Fibroblast of upper back skin (primary cell): ENCODE measurements at places on chromosomes 1 and 21.

DNA sequence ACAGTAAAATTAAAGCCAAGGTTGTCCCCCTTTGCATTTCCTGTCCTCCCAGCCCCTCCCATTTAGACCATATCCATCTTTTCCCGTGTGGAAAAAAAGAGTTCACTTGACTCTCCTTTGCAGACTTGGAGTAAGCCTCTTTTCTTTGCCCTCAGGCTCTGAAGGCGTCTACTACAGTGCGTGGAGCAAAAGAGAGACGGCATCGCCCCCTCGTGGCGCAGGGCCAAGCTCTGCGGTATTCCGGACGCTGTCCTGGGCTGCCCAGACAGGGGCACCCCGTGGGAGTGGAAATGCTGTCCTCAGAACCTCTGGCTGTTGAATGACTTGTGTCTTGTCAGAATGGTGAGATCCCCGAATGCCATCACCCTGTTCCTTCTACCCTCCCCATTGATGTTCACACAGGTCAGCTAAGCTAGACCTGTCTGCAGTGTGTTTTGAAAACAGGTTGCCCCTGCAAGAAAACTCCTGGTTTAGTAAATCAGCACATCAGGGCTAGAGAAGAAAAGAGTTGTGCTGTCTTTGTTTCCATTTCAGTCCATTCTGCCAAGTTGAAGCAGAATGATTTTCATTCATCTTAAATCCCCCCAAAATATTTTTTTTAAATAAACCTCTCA is 12.3 kb upstream of the GJA8 start:
- peak; percentile 25 for DNase-seq

GRCh38 chr1:108644984-108645383 is 15.9 kb downstream of the HENMT1 start:
- DNase-seq, result no peak

DNA sequence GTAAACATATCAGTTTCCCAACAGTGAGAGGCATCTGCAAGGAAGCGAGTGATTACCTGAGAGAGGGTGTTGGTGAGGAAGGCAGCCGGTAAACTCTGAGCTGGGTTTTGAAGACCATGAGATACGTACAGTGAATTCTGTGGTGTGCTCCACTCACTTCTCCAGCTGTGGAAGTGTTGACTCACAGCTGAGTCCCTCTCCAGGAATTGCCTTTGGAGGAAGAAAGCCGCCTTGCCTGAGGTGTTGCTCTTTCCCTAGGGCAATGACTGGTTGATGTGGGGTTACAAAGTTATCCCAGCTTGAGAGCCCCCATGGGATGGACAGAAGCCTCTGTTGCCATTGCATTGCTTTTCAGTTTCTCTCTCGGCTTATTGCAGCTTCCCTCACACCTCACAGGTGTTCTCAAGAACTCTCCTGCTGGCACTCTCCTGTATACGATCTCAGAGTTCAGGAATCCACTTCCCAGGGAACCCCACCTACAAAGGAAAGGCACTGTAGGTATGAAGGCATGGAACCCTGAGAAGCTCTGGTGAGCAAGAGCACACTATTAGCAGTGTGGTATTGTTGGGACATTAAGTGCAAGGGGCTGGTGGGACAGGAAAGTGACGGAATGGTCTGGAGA is 10.8 kb downstream of the NHLH1 start:
- peak; percentile 77 for DNase-seq

GRCh38 chr1:115469703-115470476 is 131.8 kb upstream of the NGF start:
- peak; percentile 76 for DNase-seq

- peak; percentile 82 for DNase-seq
These were observed 10.8 kb upstream of the DUSP12 start for GRCh38 chr1:161738627-161739287.

DNA sequence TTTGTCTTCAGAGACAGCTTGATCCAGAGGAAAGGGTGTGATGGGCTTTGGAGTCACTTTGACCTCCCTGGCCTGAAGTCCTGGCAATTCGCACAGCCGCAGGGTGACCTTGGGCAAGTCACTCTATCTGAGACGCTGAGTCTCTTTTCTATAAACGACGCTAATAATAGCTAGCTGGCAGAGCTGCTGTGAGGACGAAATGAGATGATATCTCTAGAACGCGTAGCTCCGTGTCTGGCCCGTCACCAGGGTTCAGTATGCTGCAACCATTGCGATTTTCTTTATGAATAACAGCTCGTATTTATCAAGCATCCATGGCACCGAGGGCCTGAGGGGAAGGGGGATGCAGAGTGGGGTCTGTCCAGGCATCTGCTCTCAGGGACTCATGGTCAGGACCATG is 58.7 kb downstream of the IGSF21 start:
- no peak for DNase-seq

GRCh38 chr1:218817071-218817470 is 356.6 kb upstream of the LYPLAL1 start:
- DNase-seq, result no peak

- peak; percentile 73 for DNase-seq
These were observed 958 bp downstream of the DDR2 start for GRCh38 chr1:162633081-162633762.

- DNase-seq, result no peak
These were observed 5.2 kb upstream of the S100A2 start for GRCh38 chr1:153570874-153571273.

DNA sequence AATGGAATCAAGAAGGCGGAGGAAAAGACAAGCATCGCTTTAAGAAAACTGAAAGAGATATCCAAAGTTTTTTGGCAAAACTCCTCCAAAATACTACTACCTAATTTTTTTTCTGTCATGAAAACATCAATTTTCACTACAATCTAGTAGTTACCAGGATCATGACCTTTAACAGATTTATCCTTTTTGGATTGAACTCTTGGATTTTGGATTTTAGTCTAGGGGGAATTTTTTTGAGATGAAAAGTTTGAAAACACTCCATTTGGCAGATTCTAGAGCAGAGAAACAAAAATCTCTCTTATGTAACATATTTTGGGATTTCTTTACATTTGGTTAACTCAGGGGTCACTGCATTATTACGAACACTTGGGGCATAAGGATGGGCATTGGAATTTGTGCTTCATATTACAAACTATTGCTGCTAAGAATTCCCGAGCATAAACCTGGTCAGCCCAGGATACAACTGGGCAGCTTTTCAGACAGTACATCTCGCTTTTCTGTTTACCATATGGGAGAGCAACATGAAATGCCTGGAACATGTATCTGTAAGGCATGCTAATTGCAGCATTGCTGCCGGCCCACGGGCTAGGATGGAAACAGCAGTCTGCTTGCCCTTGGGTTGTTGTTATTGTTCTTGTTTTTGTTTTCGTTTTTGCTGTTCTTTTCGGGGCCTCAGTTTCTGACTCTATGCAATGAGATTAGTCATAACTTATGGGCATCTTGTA is 264.3 kb downstream of the RHOU start:
- no peak for DNase-seq

DNA sequence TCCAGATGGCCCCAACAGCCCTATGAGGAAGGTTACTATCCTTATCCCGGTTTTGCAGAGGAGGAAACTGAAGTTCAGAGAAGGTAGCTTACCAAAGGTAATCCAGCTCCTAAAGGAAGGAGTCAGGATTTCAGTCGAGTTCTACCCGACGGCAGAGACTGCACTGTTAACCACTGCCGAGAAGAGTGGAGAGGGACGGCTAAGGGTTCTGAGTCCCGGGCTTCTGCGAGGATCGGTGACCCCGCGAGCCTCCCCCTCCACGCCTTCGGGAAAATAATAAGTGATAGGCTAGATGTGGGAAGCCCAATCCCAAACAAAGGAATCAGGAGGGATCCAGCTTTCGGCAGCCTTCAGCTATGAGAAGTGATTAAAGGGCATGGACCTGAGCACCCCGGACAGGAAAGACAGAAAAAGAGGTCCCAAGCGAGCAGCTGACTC is 587 bp downstream of the TMEM53 start:
- DNase-seq, result no peak

GRCh38 chr1:38250356-38250755 is 203.8 kb upstream of the POU3F1 start:
- no peak for DNase-seq

DNA sequence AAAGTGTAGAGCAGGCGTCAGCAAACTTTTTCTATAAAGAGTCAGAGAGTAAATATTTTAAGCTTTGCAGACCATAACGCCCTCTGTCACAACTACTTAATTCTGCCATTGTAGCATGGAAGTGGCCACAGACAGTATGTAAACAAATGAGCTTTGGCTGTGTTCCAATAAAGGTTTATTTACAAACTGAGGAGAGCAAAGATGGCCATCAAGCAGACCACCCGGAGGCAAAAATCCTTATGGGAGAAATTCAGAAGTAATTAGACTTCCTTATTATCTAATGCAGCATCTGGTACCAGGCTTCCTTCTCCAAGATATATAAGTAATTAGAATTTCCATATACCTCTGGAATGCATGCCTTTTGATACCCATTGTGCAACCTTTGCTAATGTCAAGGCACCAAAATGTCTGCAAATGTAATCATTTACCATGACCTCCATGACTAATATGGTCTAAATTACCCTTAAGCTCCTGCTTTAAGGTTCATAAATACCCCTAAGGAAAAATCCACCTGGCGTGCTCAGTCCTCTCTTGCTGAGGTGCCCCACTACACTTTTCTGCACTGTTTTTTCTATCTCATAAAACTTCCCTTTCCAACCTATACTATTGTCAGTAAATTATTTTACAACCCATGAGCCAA is 377.8 kb downstream of the MATN1 start:
- DNase-seq, result no peak

DNA sequence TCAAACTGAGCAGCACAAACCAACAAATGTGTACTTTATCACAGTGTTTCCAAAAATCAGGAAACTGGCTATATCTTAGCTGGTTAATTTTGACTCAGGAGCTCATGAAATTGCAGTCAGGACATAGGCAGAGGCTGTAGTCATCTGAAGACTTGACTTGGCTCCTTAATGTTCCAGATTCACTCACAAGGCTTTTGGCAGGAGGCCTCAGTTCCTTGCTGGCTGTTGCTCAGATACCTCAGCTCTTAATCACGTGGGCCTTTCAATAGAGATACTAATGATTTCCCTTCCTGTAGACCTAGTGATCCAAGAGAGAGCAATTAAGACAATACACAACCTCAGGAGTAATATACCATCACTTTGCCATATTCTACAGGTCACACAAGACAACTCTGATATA is 537.7 kb downstream of the BRINP3 start:
- DNase-seq, result peak; percentile 25

DNA sequence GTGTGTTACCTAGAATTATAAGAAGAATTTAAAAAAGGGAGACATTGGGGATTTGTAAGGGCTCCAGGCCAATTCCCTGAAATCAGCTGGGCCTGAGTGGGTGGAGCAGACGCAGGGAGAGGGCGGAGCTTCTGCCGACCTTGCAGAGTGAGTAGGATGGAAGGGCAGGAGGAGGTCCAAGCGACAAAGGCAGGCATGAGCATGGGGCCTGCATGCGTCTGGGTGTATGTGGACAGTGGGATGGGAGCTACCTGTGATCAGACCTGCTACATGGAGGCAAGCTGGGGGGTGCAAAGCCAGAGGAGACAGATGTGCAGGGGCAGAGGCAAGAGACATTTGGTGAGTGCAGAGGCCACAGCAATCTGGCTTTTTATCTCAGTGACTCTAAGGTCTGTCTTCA is 105.3 kb upstream of the OLIG2 start:
- no peak for DNase-seq

DNA sequence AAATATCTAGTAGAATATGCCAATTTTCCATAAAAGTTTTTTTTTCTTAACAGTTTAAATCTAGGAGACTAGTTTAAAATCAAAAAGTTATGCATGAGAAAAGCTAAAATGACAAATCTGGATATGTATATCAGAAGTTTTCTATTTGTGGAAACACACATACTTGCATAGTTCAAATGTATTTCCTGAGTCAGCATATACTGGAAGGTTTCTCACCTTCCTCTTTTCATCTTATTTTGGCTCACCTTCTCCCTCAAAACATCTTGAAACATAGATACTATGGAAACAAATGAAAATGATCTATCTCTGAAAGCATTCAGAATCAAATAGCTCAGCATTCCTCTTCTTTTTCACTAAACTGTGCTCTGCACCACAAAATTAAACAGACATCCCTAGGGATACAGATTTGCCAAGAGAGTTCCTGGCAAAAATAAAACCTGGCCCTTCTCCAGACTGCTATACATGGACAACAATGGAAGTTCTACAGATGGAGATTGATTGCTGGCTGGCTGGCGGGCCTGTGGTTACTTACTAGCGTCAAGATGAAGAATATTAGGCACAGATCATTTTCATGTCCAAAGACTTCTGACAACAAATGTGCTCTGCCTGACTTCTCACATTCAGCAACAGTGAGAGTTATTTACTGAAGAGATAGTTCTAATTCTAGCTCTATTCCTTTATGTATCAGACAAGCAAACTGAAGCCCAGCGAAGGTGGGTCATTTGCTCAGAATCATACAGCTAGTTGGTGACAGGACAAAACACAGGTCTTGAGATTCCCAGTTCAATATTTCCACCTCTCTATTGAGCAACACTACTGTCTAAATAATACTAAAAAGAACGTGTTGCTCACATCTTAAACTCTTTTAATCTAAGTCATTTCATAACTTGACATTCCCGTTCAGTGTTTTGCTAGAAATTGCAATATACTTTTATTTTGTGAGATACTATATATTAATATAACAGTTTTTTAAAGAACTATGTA is 26.6 kb downstream of the DIPK1A start:
- peak; percentile 99 for DNase-seq

DNA sequence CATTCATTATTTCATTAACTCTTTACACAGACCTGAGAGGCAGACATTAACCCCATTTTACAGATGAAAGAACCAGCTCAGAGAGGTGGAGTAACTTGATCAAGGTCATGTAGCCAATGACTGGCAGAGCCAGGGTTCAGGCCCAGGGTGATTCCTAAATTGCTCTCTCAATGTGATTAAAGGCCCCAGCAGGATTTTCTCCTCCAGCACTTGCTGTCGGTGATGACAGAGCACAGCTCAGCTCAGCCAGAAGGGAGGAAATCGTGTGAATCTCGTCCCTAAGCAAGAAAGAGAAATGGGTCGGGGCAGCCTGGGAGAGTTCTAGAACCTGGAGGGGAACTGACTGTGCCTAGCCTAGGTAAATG is 19.5 kb upstream of the RNF19B start:
- no peak for DNase-seq

DNA sequence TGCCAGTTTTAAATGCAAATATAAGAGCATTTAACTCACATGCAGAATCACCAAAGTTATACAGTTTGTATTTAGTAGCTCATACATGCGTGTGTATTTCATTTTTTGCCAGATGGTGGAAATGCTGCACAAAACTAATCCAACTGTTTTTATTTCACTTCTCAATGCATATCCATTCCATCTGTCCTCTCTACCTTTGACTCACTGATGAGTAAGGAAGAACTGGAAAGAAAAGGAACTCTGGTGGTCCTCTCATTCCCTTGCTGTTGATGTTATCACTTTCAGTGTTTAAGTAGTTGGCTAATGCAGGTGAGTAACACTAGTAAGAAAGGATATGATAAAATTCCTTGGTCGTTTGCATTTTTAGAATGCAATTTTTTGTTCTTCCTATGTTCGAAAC is 5.7 kb upstream of the SLC1A7 start:
- peak; percentile 78 for DNase-seq

DNA sequence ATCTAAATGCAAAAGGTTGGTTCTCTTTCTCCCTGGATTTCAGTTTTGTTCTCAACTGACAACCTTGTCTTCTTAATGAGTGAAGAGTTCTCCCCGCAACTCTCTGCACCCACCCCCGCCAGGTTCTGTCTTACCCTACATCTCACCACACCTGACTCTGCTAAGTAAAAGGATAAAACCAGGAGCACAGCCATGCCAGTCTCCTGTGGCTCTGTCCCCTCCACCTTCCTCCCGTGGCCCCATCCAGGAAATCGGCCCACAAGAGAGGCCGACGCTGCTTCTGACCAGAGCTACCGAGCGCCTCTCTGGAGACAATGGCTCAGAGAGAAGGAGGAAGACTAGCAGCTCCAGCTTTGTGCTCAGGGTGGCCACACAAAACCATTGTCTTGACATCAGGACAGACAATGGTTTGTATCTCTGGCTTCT is 72.2 kb downstream of the PLEKHA6 start:
- no peak for DNase-seq
